Activated CD8-positive, alpha-beta memory T cell treated with anti-CD3 and anti-CD28 coated beads for 48 hours (primary cell): ENCODE measurements at places on chromosomes 2 and 18.

DNA sequence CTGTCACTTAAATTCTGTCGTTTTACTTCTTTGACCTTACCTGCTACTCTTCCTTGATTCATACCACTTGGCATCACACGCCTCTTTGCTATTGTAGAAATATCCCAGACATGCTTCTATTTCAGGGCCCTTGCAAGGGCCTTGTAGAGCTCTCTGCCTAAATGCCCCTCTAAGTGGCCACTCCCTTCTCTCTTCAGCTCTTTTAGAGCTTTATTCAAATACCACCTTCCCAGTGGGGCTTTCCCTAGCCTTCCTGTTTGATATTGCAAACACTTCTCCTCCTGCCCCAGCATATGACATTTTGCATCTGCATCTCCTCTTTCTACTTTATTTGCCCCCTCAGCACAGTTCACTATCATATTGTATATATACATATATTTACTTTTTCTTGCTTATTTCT is 54.0 kb downstream of the PELI1 start:
- no peak for DNase-seq

DNA sequence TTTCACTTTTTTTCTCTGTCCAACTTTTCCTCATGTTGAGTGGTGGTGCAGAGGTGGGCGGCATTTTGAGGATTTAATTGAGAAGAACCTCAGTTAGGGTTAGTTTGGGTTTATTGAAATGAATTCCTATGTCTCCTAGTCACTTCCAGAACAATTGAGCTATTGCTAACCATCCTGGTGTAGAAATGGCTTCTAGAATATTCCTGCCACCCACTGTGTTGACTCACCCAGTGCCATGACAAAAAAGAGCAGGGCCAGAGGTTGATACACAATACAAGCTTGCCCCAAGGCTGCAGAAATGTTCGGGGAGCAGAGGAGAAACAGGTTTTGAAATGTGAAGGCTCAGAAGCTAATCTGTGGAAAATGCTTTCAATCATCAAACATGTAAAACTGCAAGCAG is 167.1 kb upstream of the TRIB2 start:
- DNase-seq = no peak

DNA sequence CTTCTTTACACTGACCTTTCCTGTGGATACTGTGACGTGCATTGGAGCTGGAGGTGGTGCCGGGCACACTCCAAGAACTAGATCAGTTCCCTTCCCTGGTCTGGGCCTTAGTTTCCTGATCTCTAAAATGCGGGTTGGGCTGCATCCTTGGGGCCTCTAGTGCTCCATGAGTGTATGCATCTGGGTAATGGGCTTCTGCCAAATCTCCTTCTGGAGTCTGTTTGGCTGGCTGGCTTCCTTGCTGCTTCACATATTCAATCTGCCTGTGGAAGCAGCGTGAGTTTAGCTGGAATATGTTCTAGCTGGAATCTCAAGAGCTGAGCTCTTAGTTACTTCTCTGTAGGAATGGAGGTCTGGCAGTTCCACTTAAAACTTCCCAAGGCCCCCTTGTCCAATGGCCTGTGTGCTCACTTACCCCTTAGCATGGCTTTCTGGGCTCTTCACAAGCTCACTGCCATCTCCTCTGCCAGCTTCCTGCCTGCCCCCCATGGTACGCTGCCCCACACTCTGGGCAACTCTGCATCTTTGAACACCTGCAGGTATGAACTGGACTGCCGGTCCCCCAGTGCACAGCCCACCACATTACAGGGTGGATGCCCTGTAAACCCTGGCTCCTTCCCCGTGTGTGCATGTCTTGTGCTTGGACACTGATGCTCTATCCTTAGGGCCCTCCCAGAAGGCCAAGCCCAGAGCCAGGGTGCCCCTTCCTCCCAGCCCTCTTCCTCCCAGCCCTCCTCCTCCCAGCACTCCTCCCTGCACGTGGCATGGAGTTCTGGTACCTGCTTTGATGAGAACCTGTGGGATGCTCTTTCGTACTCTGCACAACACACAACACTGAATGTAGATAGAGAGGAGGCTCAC is 103.6 kb upstream of the SMAD2 start:
- DNase-seq = no peak

DNA sequence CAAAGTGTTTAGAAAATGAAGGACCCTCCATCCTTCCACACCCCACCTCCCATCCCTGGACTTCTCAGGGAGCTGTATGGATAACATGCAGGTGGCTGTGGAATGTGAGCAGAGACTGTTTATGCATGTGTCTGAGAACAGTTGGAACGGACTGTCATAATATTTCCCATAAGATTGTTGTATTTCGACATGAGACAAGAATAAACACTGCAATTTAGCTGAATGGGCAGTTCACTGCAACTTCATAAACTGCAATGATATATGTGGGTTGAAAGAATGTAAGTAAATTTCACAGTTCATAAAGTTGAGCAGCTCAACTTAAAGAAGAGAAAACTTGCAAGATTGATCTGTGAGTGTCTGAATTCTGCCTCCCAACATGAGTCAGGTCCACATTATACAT is 74.6 kb downstream of the MEP1B start:
- DNase-seq = no peak

- no peak for DNase-seq
These were observed 302.2 kb upstream of the MAP2 start for GRCh38 chr2:209121691-209122090.

- no peak for DNase-seq
These were observed 5.7 kb downstream of the SPOPL start for GRCh38 chr2:138507267-138507666.

GRCh38 chr2:216546641-216547403 is 48.2 kb downstream of the RPL37A start:
- no peak for DNase-seq

DNA sequence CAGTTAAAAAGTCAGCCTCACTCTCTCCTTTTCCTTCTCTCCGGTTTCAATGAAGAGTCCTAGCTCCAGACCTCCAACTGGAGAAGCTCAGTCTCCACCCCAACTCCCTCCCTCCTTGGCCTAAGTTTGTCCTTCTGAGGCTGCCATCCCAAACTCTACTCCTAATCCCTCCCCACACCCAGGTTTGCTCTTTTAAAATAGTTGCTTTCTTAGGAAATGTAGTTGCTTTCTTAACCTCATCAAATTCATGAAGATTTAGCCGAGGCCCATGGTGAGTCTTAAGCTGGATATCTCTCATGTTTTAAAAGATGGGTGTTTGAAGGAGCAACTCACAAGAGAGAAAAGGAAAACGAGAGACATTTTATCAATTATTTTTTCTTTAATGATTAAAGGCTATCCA is 937 bp upstream of the LANCL1 start:
- no peak for DNase-seq

DNA sequence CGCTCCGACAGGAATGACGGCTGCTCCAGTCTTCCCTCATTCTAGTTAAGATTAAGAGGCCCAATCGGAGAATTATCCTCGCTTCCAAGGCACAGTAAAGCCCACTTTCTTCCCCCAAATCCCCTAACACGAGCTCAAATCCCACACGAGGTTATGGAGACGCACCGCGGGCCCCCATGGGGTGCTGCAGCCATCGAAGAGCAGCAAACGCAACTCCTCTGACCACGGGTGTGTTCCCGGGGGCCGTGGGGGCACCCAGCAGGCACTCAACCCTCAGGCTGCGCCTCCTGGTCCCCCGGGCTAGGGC is 446 bp downstream of the COPS9 start:
- no peak for DNase-seq

DNA sequence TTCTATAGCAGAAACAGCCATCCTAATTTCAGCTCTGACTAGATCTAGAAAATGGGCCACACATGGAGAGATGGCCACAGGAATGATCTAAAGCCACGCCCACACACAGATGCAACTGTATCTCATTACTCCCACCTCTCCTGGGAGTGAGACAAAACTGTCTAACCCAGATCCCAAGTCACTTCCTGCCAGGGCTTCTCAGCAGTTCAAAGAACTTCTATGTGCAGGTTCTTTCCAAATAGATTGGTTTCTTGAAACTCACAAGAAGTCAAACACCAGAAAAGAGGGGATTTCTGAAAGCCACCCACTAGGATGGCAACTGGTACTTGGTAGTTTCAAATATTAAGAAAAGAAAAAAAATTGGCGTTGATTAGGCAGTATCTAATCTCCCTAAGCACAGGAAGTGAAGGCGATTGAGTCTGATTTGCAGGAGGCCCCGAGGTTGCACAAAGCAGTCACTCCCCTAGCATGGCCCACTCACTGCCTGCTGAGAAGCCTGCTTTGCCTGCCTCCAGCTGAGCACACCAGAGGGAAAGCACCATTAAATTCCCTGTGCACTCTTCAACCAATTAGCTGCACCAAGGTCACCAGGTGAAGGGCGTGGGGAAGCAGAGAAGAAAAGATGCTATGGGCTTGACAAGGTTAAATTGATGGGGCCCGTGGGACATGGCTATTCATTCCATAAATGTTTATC is 51.1 kb downstream of the PAPOLG start:
- DNase-seq = no peak

DNA sequence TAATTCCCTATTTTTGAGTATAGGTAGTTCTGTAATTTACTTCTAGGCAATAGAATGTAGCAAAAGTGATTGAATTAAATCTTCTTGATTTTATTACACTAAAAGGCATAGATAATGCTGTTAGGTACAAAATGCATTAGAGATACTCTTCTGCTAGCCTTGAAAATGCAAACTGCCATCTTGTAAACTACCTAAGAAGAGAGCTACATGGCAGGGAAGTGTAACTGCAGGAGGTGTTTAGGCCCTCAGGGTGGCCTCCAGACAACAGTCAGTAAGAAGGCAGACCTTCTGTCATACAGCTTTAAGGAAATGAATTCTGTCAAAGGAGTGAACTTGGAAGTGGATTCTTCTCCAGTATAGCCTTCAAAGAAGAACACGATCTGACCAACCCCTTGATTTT is 1396.8 kb upstream of the SLC39A10 start:
- DNase-seq = no peak
